ENCODE measurements at places on chromosomes 5 and 9.
A peak's percentile ranks its signal among the peaks of the same experiment; 100 is the strongest.

GRCh38 chr9:78292716-78293497 lies 4.0 kb upstream of the PSAT1 start:
- no peak for DNase-seq

DNA sequence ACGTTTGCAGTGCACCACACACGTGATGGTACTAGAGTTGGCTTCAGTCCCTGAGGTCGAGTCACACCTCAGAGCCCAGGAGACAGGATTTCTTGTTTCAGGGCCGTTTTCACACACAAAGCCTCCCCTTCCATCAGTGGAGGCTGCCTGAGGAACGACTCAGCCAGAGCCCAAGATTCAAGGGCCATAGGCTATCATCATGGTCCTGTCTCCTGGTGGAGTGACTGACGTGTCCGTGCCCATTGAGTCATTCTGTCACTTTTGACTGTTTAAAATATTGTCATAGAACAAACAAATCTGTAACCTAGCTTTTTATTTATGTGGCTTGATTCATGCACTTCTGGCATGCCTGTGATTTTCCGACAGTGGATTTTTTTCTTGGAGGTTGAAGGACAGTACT lies 28.3 kb downstream of the CAMK2A start:
- DNase-seq = no peak

GRCh38 chr5:128770907-128771306 lies 194.4 kb upstream of the SLC27A6 start:
- no peak for DNase-seq

GRCh38 chr9:111356481-111357244 lies 26.6 kb upstream of the OR2K2 start:
- peak; percentile 25 for DNase-seq

DNA sequence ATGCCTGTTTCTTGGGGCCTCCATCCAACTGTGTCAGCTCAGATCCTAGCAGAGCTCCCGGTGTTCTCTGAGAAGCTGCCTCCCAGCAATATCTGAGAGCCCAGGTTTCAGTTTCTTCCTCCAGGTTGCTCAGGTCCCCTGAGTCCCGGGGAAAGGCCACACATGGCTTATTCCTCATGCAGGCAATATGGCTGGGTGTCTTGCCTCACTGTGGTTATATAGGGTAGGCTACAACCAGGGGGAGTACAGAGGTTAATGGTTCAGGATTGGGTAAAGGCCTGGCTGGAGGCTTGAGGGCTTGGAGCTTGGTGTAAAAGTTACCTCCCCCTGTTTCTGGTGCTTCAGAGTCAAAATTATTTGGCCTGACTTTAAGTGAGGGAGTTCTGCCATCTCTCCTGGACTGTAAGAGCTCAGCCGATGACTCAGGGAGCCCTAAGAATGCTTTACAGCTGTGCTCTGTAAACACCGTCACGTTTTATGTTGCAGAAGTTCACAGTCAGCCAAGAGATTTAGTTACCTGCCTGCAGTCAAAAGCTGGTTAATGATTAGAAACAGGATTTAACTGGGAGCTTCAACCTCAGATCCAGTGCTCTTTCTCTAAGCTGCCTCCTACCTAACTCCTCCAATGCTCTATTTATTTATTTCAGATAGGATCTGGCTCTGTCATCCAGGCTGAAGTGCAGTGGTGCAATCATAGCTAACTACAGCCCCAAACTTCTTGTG lies 24.3 kb upstream of the UBAP2 start:
- DNase-seq = no peak
